ENCODE measurements at places on chromosomes 12 and 14.

DNA sequence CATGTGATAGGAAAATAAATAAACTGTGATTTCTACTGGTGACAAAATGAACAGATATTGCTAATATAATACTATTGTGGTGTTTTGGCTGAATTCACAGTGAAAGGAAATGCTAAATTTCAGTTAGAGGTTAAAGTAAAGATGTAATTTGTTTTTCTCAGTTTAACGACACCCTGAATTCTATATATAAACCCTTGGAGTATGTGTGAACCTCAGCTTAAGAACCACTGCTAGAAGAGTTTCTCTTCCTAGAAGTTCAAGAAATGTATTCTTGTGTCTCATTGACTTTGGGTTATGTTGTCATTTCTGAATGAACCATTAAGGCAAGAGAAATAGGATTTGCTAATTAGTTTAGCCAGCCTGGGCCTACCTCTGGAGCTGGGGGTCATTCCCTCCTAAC is 8.2 kb downstream of the FBXO34 start:
- DNase-seq, result no peak

DNA sequence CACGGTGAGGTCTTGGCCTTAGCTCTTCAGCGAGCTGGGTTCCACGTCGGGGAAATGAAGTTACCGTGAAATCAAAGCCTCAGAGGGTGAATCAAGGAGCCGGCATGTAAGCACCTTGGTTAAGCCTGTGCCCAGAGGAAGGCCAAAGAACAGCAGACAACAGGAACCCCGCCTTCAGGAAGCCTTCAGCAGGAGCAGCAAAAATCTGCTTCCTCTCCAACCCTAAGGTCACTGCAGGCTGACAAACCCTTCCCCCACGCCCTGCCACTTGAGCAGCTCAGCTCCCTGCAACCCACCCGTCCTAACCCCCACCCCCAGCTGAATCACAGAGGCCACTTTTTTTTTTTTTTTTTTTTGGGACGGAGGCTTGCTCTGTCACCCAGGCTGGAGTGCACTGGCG is 72.9 kb upstream of the LTA4H start:
- DNase-seq, result no peak

DNA sequence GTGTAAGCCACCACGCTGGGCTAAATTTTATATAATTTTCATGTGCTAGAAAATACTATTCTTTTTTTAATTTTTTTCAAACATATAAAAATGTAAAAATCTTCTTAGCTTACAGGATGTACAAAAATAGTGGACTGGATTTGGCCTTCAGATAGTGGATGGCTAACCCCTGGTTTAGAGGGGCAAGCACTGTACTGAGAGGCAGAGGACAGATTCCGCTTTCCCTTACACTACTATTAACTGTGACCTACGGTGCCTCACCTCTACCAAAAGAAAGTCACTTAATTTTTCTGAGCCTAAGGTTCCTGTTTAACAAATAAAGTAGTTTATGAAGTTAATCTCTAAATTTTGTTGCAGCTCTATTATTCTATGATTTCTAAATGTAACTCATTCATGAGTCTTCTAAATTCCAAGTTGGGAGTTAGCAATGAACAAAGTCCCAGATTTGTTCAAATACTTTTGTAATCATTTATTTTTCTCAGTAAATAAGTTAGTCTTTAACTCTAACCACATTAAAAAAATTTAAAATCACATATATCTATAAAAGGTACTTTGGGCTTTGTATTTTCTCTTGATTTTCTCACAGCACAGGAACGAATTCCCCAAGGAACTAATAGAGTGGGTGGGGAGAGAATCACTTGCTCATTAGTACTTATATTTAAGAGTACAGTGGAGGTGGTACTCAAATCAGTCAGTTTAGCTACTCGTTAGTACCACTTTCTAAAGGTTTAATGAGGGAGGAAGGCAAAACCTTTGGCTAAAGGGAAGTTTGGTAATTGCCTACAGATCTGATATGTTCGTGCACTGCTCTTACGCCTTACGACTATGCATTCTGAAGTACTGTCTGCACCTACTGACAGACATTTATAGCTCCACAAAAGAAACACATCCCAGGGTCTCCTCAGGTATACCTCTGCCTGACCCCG is 33.7 kb downstream of the SLC15A5 start:
- DNase-seq, result no peak

GRCh38 chr14:104494483-104494882 is 85.1 kb upstream of the C14orf180 start:
- no peak for DNase-seq

GRCh38 chr12:27456618-27457017 is 10.1 kb downstream of the SMCO2 start:
- no peak for DNase-seq

- no peak for DNase-seq
These were observed 244.8 kb downstream of the TMTC2 start for GRCh38 chr12:82931349-82932116.

- no peak for DNase-seq
These were observed 160.9 kb downstream of the EPS8 start for GRCh38 chr12:15627995-15628945.

Measured in activated gamma-delta T cell (primary cell).